Fibroblast of skin of right biceps (primary cell): ENCODE measurements at places on chromosomes 7 and 10.

- no peak for DNase-seq
Measured at GRCh38 chr10:73018632-73019031, 64.0 kb upstream of the PLA2G12B start.

DNA sequence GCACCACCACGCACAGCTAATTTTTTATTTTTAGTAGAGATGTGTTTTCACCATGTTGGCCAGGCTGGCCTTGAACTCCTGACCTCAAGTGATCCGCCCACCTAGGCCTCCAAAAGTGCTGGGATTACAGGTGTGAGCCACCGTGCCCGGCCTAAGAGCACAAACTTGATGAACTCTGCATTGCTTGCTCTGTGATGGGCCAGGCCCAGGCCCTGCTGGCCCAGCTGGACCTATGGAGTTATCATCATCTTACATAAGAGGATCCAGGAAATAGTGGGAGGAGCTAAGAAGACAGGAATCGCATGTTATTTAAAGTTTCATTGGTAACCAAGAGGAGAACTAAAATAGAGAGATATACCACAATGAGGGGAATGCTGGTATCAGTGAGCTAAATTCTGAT, 86.9 kb downstream of the DAGLB start:
- no peak for DNase-seq

DNA sequence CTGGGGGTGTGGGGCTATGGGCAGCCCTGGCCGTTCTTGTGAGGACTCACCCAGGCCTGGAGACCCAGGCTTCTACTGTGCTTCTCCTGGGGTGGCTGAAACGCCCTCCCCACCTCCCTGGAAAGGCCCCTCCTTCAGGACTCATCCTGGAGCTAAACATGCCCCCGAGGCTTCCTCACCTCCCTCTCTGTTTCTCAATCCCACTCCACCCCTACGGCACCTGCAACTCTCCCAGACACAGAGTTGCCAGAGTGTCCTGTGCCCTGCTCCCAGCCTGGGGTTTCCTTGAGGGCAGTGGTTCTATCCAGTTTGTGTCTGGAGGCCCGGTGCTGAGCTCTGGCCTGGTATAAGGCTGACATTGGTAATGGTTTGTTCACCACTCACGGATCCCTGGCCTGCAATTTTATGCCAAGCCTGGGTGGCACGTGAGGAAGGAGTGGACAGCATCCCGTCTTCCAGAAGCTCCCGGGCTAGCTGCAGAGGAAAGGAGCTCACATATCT, 68.0 kb downstream of the GRID1 start:
- no peak for DNase-seq

GRCh38 chr10:127410030-127410429, 139.1 kb upstream of the NPS start:
- no peak for DNase-seq

DNA sequence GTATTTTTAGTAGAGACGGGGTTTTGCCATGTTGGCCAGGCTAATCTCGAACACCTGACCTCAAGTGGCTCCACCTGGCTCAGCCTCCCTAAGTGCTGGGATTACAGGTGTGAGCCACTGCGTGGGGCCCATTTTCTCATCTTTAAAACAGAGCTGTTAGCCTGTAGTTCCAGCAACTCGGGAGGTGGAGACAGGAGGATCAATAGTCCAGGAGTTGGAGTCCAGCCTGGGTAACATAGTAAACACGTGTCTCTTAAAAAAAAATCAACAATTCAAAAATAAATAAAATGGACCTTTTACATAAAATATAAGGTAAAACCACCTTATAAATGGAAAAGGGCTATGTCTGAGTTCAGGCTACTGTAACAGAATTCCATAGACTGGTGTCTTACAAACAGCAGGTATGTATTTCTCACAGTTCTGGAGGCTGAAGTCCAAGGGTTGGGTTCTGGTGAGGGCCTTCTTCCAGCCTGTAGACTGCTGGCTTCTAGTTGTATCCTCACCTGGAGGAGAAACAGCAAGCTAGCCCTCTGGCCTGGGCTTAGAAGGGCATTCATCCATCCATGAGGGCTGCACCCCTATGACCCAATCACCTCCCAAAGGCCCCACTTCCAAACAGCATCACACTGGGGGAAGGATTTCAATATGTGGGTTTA, 7.0 kb upstream of the PVRIG start:
- no peak for DNase-seq

GRCh38 chr7:142587578-142588191, 161.6 kb upstream of the PRSS1 start:
- peak; percentile 74 for DNase-seq

DNA sequence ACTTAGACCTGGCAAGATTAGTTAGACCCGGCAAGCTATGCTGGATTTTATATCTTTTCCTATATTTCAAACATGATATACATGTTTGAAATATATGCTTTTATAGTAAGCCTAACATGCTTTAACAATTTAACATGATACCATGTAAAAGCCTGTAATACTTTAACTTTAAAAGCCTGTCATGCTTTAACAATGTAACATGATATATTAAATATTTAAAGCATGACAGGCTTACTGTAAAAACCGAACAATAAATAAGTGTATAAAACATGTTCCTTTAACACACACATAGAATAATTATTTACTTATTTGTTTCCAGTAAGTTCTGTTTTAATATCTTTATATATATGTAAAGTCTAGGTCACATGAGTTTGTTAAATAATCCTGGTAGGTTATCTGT, 65.4 kb downstream of the SLC25A40 start:
- DNase-seq: no peak

DNA sequence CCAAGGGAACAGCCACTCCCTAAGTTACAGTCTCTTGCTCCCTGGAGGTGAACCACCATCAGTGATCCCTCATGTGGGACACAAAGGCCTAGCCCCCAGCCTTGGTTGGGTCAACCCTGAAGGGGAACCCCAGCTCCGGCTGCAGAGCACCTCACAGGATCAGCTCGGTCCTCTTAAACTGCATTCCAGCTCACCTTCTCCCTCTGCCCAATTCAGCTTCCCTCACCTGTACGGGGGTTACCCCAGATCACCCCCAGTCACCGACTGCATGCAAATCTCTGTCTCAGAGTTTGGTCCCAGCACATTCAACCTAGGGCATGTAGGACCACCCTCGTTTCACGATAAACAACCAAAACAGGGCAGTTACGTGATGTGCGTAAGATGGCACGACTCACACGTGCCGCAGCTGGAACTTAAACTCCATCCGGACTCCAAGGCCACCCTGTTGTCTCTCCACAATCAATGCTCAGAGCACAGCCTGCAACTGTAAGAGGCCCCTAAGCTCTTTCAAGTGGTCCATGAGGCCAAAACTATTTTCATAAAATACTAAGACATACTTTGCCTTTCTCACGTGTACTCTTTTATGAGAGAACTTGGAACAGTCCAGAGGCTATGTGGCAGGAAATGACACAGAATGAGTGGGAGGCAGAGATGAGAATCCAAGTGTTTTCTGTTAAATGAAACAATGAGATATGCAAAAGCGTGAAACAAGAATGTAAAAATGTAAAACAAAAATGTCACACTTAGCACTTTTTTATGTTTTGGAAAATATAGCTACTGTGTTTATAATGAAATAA, 285.2 kb downstream of the PTPRN2 start:
- no peak for DNase-seq

DNA sequence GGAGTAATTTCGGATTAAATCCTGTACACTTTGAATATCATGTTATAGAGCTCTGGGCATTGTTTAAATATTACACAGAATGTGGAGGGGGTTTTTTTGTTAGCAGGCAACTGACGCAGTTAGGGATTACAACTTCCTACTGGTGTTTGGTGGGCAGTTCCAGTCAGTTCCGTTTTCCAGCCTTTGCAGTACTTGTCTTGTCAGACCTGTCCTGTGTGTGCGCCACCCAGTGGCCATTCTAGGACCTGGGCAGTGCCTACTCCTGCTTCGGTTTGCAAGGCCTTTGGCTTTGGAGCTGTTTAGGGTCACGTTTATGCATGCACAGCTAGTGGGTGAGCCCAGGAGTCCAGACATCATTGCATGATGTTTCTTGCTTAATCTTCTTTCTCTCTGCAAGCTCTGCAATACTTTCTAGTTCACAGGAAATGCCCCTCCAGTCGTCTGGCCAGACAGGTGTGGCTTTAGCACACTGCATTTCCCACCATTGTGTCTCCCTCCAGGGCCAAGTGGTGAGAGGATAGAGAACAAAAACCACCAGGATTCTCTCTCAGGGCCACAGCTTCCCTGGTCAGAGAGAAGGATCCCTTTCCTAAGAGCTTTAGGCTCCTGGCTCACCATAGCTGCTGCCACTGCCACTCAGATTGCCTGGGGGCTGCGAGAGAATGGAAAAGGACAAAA, 96.5 kb upstream of the TARP start:
- DNase-seq: peak; percentile 77

DNA sequence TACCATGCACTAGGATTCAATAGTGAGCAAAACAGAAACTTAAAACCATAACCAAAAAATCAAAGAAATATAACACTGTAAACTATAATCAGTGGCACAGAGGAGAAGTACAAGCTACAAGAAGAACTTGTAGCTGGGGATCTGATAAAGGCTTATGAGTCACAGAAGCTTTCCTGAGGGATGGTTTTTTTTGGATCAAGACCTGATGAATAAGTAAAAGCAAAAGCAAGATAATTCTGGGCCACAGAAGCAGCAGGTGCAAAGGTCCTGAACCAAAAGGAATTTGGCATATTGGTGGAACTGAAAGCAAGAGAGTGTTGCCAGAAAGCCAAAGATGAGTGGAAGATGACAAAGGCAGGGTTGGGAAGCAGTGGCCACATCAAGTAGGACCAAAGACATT, 37.4 kb upstream of the BET1 start:
- peak; percentile 56 for DNase-seq
